ENCODE measurements at places on chromosomes 5 and 9.

GRCh38 chr9:93177676-93178075 is 6.3 kb upstream of the WNK2 start:
- DNase-seq, result no peak

GRCh38 chr9:98185021-98185567 is 7.3 kb downstream of the CORO2A start:
- no peak for DNase-seq

- DNase-seq, result no peak
Measured at GRCh38 chr5:172294831-172295230, 11.3 kb upstream of the UBTD2 start.

DNA sequence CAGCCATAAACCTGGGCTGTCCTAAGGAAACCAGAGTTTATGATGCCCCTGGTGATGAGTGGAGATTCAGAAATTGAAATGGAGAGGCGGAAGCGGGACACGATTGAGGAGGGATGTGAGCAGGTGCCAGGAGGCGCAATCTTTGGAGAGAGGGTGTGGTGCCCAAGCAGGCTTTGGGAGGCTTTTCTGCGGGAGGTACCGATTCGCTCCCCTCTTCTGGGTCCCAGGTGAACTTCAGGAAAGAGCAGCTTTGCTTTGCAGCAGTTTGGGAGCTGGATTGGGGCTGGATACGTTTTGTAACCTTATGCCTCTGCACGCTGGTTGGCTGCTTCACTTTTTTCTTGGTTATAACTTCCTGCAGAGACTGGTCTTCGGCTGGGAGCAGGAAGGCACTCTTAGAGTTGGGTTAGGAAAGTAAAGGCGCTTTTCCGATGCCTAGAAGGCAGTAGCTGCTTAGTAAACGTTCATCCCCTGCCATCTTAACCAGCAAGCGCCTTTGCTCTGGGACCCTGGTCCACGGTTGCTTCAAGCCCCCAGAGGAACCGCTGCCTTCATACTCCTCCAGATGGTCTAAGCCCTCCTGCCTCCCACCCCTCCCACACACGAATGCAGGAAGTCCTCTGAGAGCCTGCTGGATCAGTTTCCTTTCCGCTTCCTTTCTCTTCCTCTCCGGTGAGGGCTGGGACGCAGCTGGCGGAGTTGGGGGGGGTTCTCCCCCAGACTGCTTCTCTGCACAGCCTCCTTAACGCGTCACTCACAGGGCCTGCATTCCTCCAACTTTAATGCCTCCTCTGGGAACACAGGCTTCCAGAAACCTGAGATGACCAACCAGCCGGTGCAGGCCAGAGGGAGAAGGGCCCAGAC is 15.2 kb upstream of the NEK6 start:
- DNase-seq, result no peak

DNA sequence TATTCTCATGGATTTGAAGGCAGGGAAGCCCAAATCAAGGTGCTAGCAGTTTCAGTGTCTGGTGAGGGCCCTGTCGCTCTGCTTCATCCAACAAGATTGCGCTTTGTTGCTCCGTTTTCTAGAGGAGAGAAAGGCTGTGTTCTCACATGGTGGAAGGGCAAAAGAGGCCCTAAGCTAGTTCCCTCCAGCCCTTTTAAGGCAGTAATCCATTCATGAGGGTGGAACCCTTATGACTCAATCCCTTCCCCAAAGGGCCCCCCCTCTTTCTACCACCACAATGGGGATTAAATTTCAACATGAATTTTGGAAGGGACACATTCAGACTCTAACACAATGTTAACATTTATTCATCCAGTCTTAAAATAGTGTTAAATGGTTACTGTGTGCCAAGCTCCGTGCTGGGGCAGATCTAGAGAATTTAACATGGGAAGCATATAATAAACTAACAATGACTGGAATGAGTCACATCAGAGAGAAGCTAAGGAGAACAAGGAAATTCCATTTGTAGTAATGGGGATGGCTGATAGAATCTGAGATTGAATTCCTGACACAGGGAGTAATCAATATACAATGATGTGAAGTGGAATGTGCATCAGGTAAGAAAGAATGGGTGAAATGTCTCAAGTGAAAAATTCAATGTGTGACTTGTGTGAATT is 382.8 kb upstream of the ZNF608 start:
- DNase-seq, result no peak

- no peak for DNase-seq
Measured at GRCh38 chr5:167348980-167349379, 942.5 kb upstream of the WWC1 start.

DNA sequence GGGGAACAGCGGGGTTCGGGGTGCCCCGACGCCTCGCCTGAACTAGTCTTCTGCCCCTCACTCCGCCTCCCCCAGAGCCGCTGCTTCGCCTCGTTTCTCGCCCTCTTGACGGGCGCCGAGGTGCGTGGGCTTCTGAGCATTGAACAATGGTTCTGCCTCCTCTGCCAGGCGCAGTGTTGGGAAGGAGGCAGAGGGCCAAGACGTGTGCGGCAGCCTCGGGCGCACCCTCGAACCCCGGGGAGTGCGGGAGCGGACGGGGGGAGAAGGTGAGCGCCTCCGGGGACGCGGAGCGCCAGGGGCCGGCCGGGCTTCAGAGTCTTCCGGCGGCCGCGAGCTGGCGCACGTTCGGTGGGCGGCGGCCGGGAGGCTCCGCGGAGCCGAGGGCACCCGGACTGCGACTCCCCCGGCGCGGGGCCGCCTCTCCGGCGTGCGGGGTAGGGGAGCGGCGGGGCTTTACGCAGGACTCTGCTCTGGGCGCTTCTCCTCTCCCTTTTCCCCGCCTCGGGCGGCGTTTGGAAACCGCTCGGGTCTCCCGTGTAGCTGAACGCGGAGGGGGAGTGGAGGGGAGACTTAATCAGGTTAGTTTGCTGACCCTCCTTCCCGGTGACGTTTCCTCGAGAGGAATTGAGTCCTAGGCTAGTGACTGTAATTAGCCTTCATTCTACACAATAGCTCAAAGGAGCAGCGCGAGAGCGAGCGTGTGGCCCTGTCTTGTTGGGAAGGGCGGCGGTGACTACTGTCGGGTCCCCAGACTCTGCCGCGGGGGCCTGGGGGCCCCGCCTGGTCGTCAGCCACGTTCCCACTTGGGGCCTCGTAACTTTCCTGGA is 1.1 kb downstream of the VLDLR start:
- no peak for DNase-seq

- DNase-seq, result no peak
Measured at GRCh38 chr9:127124111-127124531, 1.7 kb upstream of the ANGPTL2 start.
